ENCODE measurements at places on chromosomes 3 and 15.

- DNase-seq = no peak
Observed at GRCh38 chr3:31785734-31786133, 195.3 kb downstream of the OSBPL10 start.

- no peak for DNase-seq
Observed at GRCh38 chr3:71784201-71784913, 591 bp downstream of the PROK2 start.

DNA sequence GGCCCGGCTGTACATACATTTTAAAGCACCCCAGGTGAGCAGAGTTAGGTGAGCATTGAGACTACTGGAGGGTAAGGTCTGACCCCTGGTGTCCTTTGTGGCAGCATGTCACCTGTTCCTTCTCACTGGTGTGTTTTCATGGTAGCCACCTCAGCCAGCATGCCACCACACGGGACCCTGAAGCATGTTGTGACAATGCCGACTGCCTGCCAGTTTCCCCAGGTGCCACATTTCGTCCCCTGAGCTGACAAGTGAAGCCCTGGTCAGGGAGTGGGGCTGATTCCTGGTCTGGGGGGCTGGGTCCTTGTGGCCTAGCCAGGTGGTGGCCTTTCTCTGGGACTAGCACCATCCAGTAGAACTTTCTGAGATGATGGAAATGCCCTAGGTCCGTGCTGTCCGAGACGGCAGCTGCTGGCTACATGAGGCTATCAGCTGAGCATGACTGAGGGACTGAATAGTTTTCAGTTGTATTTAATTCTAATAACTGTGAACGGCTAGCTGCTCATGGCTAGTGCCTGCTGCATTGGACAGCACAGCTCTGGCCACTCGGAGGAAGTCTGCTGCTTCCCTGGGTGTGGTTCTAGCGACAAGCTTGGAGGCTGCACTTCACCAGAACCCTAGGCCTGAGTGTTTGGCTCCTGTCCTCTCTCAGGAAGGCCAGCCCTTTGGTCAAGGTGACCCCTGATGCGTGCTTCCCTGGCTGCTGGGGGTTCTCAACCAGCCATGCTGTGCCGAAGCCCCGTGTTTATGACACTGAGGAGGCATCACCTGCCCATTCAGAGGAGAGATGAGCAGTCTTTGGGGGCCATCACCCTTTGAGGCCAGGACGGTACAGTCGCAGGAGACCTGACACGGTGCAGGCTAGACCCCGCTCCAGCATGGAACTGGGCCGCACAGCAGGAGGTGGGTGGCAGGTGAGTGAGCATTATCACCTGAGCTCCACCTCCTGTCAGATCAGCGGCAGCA is 3.9 kb downstream of the C3orf22 start:
- DNase-seq = no peak

DNA sequence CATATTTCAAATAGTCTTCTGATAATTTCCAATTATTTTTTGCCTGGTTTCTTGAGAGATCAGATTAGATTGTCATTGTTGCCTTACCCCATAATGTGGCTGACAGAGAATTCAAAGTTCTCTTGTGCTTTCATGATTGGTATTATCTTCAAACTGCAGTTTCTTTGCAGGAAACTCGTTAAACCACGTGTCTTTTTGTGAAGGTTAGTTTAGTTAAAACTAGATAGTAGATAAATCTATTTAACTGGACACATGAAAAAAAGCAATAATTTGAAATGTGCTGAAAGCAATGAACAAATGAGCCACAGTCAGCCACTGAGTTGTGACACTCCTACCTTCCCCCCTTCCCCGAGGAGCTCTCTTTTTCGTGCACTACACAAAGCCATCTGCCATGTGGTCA is 327.5 kb upstream of the UMPS start:
- DNase-seq = no peak

GRCh38 chr3:188390343-188390718 is 236.4 kb downstream of the LPP start:
- DNase-seq = no peak

DNA sequence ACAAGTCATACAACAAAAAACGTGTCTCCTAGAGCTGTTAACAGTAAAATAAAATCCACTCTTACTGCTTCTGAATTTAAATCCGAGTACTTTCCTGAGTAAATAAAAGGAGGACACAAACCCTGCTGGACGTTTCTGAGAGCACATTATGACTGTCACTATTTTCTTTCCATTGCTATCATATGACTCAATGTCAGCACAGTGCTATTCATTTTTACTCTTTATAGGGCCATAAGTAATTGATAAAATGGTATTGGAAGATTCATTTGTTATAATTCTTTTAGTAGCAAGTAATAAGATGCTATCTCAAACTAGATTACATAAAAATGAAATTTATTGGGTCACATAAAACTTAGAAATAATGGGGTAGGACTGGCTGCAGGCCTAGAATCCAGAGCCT is 68.6 kb downstream of the ALCAM start:
- DNase-seq = no peak

GRCh38 chr15:87881026-87881425 is 375.5 kb downstream of the NTRK3 start:
- peak; percentile 87 for DNase-seq

DNA sequence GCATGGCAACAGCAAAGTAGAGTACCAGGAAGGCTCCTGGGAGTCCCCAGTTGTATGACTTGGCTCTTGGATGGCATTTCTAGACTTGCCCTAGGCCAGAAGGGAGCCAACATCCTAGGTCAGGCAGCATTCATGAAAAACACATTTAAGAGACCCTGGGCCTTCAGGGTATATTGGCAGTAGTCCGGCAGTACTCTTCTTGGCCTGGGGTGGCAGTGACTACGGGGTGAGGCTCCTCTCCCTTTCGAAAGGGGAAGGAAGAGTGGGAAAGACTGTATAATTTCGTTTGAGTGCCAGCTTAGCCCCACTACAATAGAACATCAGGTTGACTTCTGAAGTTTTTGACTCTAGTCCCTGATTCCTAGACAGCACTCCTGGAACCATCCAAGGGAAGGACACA is 136.4 kb downstream of the ZIC4 start:
- no peak for DNase-seq

GRCh38 chr3:195788711-195789581 is 22.8 kb downstream of the MUC4 start:
- DNase-seq = no peak

DNA sequence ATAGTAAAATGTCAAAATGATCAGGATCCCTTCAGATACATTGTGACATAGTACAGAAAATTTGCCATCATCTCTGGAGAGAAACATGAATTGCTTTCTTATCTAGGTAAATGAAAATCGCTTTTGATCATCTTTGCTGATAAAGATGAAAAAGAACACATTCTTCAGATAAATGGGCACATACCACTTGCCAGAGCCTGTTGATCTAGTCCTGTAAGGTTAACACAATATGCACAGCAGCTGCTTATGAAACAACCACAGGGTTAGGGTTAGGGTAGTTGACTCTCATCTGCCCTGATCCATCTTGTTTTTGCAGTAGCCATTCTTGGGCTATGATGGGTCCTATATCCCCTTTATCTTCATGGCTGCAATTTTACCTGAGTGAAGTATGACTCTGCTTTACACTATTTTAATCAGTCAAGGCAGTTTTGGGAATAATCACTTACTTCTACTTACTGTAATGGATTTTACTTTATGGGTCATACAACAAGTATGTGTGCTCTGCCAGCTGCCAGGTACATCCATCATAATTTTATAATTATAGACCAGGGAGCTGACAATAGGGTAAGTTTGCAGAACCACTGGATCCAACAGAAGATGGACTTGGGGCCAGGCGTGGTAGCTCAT is 12.6 kb upstream of the SPINK8 start:
- no peak for DNase-seq

- no peak for DNase-seq
Observed at GRCh38 chr15:93515256-93516051, 426.4 kb upstream of the RGMA start.

DNA sequence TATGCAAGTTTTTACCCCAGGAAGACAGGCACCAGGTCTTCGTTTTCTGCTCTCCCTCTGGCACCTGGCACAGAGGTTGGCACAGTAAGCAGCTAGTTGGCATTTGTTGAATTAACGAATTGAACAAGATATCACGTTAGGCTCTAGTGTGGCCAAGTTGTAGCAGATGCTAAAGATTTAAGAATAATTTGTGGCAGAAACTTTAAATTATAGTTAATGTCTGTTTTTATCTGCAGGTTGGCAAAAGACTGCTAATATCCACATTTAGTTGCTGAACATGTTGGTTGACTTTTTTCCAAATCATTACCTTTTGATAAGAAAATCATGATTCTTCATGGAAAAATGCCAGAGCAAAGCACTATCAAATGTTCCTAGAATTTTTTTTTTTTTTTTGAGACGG is 8.1 kb downstream of the CHRNA5 start:
- no peak for DNase-seq

GRCh38 chr15:76517910-76518309 is 181.3 kb downstream of the ISL2 start:
- DNase-seq = no peak

- no peak for DNase-seq
Observed at GRCh38 chr3:132694991-132695390, 27.2 kb downstream of the NPHP3 start.

GRCh38 chr3:82261013-82261412 is 499.6 kb upstream of the GBE1 start:
- no peak for DNase-seq

GRCh38 chr3:190110826-190111225 is 9.9 kb downstream of the P3H2 start:
- DNase-seq = no peak

GRCh38 chr3:126488185-126488584 is 12.5 kb upstream of the ZXDC start:
- no peak for DNase-seq

GRCh38 chr3:16890597-16891333 is 6.0 kb downstream of the PLCL2 start:
- DNase-seq = no peak

DNA sequence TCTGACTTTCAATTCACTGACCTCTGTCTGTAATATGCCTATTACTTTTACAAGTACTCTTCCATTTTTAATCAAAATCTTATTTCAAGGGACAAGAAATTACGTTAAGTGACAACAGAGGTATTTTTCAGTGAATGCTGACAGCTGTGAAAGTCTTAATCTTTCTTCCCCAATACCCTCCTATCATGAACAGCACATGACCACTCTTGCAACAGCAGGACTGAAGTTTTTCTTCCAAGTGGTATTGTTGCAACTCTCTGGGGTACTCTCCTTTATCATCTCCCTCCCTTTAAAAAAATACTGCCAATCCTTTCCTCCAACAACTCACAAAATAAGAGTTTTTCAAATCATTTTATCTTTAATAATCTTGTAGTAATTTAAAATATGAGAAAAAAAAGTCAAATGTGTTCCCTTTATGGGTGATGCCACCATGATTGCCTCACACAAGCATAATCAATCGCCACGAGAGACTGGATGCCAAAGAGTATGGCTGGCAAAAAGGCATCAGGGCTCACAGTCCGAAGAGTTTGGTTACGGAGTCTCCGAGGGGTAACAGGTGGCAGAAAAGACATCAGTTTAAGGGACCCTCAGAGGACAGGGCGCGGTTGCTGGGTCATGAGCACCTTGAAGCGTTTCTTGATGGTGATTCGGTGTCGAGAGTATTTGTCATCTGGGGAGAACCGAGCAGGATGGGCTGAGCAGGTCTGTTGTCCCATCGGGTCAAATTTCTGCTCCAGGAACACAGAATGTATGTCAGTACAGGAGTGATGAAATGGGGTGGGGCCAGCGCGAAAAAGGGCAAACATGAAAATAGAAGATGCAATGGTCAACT is 1.3 kb downstream of the NOP10 start:
- peak; percentile 61 for DNase-seq

DNA sequence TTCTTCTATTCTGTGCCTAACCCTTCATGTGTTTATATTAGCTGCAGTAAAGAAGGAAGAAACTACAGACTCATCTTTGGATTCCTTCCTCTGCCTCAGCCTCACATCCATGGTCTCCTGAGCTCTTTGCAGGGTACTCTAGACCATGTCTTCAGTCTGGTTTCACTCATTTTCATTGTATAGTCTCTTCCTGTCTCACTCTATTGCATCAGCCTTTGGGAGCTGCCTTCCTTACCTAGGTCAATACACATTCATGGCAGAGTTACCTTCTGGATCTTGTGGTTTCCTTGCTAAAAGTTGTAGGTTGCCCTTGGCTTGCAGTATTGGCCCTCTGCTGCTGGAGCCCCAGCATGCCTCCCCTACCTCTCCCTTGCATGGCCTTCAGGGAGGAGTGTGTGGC is 31.5 kb upstream of the SCAANT1 start:
- no peak for DNase-seq

DNA sequence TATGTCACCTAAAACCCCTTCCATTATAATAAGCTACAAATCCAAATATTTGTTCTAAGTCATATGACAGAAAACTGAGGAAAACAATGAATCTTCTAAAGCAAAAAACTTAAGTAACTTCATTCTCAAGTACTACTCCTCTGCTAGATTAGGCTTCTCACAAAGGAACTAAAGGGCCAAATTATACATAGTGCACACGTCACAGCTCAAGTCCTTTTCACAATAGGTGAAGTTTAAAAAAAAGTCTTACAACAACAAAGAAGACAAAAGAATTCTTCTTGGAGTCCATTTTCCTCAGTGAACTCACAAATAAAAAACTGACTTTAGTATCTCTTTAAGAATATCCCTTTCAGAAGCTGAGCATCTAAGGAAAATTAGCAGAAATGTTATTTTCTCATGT is 479.9 kb downstream of the MAGI1 start:
- no peak for DNase-seq

DNA sequence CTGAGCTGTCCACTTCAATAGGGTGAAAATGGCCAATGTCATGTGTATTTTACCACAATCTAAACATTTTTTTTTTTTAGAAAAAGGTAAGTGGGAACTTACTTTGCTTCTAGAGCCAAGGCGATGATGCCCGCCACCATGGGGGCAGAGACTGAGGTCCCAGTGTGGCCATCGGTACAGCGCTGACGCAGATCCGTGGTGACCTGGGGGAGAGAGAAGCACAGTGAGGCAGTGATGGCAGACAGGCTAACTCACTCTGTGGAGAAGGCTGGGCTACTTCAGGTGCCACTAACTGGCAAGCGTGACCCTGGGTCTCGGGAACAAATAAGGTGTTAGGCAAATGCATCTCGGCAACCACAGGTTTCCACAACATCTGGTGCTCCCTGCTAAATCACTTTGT is 94.3 kb upstream of the SNRPA1 start:
- DNase-seq = no peak

- DNase-seq = no peak
Observed at GRCh38 chr3:38281895-38282686, at the start of gene SLC22A14. SLC22A14 (plus strand) TSS chr3:38282294; CDS start chr3:38306027, 23,733 bp downstream.
